HT1080 (cell line): ENCODE measurements at places on chromosomes 1 and 21.

- peak; percentile 11 for DNase-seq
Measured at GRCh38 chr1:24526940-24527542, 24.4 kb downstream of the RCAN3 start.

DNA sequence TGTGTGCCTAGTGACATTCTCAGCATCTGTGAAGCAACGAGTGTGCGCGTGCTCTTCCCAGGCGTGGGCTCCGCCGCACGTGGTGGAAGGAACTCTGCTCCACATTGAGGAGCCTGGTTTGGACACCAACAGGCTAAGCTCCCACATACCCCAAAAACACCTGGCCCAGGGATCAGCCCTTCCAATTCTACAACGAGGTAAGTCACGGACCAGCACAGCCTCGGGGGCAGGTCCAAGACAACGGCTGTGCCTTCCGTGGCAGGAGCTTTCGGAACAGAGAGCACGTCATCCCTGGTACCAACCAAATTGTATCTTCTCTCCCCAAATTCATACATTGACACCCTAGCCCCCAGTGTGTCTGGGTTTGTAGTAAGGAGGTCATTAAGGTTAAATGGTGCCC is 27.2 kb upstream of the PDE9A start:
- no peak for DNase-seq

DNA sequence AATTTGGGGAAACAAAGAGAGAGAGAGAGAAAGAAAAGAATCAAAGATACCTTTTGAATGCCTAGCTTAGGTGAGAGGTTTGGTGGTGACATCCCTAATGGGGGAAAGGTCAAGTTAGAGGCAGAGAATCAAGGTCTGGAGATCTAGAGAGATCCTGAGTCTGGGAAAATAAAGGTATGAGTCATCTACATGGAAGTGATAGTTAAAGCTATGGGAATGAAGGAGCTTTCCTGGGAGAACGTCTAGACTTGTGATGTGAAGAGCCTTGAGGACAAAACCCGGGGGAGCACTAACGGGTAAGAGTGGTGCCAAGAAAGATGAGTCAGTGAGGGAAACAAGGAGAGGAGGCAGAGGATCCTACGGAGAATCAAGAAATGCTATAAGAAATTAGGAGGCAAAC is 110.8 kb upstream of the RUNX1 start:
- peak; percentile 92 for DNase-seq

DNA sequence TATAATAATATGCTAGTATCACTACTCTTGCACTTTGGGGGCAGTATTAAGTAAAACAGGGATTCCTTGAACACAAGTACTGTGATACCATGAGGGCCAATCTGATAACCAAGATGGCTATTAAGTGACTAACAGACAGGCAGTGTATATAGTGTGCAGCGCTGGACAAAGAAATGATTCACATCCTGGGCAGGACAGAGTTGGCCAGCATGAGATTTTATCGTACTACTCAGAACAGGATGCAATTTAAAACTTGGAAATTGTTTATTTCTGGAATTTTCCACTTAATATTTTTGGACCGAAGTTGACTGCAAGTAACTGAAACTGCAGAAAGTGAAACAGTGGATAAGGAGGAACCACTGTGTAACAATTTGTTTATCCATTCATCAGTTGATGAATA is 74.6 kb downstream of the DNTTIP2 start:
- peak; percentile 92 for DNase-seq

- DNase-seq: no peak
Measured at GRCh38 chr1:201147396-201148015, 6.8 kb downstream of the TMEM9 start.

DNA sequence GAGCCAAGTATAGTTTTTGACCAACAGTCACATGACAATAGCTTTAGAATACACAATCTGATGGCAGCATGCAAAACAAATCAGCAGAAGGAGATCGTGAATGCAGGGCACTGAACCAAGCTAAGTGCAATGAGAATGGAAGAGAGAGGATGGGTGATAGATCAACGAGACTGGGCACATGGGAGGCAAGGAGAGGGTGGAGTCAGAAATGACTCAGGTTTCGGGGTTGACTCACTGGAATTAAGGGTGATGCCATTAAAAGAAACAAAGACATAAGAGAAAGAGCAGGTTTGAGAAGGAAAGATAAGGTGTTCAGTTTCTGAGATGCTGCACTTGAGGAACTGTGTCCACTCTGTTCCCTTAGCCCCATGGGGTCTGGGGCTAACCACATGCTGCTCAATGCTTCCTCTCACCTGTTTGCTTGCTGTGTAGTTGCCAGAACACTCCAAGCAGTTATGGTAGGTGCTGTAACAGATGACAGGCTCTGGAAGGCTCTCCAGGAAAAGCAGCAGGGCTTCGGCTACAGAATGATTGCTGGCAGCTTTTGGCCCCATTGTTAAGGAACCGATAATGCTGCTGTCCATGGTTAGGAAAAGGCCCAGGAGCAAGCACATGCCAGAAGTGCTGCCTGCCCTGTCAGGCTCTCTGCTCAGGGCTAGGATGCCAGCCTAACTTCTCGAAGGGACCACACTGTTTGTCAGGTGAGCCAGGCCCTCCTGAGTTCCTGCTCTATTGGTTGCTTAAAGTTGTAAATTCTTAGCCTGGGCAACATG is 6.1 kb upstream of the MTF1 start:
- peak; percentile 89 for DNase-seq

- DNase-seq: no peak
Measured at GRCh38 chr1:16294219-16295212, 57.5 kb upstream of the CPLANE2 start.

GRCh38 chr1:114427612-114428011 is 83.4 kb downstream of the TRIM33 start:
- DNase-seq: no peak

DNA sequence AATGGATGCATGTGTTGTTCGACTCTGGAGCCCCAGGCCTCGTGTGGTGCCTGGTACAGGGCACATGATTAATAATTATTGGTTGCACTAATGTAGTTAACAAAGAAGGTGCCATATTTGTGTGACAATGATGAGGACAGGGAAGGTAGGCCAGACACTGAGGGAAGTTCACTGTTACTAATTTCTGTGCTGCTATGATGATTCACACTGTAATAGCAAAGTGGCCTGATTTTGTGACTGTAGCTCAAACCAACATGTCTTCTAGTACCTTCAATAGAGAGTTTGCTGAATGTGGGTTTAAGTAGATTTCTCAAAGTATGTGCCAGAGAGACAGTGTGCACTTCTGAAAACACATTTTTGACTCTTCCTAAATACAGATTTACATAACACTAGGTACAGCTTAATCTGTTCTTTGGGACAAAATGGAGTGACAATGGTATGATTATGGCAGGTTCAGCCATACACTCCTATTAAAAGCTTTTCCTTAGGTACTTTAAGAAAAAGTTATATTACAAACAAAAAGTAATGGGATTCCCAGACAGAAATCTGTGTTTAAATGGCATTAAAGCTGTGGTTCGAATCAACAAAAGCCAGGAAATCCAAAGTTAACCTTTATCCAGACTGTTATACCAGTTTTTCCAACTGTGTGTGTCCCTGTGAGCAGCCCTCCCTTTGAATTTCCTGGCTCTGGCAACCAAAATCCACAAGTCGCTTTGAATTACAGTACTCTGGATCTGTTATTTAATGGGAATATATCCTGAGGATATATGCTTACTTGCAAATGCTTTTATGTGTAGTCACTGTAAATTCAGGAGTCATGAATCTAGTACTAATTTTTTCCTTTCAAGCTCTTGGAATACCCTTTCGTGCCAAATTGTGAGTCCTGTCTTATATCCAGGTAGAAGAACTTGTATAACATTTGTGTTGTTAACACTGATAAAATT is 277.1 kb upstream of the SGIP1 start:
- no peak for DNase-seq

DNA sequence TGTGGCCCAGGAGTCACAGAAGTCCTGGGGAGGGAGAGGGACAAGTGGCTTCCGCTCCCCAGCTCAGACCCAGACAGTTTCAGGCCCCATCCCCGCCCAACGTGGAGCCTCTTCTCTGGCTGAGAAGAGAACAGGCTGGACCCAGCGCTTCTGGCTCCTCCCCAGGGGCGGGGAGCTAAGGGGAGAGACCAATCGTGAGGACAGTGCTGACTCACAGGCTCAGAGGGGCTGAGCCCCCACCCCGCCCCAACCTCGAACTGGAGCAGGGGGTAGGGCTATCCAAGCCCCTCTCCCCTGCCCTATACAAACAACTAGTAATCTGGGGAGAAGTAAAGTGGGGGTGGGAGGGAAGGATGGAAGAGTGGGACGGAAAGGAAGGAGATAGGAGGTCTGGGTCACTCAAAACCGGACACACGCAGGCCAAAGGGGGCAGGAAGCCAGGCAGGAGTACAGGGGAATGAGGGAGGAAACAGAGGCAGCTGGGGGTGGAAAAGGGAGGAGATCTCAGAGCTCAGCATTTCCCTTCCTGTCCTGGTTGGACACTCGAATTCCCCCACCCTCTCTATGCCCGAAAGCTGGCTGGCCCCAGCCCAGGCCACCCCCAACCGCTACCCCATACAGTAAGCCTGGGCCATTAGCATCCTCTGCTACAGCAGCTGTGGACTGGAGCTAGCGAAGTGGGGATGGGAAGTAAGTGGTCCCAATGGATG is at the start of gene SHC1:
Gene SHC1 (minus strand): TSS at position 117 of the 710 bp plus-strand sequence. CDS start 221 bp downstream, outside the sequence.
- DNase-seq: peak; percentile 96

DNA sequence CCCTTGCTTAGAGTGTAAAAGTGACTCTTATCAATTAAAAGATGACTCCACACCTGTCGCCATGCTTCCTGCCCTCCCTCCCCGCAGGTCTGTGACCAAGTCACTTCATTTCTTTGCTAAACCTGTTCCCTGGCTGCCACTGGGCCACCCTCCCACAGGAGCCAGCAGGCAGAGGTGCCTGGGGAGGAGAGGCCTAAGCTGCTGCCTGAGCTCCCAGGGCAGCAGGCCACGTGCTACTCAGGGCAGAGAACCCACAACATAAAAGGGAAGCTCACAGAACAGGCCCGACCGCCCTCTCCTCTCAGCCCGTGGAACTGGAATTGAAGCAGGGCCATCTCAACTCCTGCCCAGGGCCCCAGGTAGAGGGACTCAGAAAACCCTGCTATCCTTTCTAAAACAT is 4.9 kb downstream of the C1orf198 start:
- no peak for DNase-seq

- no peak for DNase-seq
Measured at GRCh38 chr1:112386731-112387346, 9.2 kb upstream of the CTTNBP2NL start.

GRCh38 chr1:66069976-66070876 is 277.5 kb downstream of the PDE4B start:
- no peak for DNase-seq

GRCh38 chr1:67601539-67601938 is 83.5 kb upstream of the GADD45A start:
- DNase-seq: no peak

DNA sequence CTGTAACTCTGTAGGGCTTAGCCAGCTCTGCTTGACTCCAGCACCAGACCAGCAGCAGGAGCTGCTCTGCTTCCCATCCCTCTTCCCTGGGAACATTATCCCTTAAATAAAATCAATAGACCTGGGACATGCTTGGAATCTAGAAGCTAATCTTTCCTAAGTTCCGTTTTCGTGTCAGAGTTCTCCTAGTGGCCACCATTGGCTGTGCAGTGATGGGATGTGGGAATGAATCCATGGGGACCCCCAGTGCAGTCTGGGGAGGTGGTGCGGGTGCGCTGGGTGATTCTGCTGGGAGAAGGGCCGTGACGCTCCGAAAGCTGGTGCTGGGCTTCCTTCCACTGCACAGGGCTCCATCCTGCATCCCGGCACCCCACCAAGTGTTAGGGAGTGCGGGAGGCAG is 202.7 kb downstream of the CAMTA1 start:
- DNase-seq: no peak

DNA sequence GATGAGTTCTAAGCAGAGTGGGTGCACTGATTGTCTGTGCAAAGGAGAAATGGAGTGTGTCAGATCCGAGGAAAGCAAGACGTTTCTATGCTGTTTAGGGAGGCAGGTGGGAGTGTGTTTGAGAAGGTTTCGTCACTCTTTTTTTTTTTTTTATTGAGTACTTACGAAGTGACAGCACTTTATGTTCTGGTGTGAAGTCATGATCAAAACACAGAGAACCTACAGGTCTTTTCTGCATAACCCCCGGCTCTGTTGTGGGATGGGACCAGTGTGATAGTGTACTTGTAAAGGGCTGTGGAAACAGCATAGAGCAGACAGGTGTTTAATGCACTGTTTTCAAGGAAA is 26.7 kb downstream of the MIA3 start:
- no peak for DNase-seq

- no peak for DNase-seq
Measured at GRCh38 chr1:118185084-118185832, at the start of gene SPAG17. Gene SPAG17 (minus strand): TSS chr1:118185228. CDS start chr1:118185157, 71 bp downstream.

GRCh38 chr1:59484096-59484495 is 187.2 kb downstream of the FGGY start:
- peak; percentile 93 for DNase-seq

DNA sequence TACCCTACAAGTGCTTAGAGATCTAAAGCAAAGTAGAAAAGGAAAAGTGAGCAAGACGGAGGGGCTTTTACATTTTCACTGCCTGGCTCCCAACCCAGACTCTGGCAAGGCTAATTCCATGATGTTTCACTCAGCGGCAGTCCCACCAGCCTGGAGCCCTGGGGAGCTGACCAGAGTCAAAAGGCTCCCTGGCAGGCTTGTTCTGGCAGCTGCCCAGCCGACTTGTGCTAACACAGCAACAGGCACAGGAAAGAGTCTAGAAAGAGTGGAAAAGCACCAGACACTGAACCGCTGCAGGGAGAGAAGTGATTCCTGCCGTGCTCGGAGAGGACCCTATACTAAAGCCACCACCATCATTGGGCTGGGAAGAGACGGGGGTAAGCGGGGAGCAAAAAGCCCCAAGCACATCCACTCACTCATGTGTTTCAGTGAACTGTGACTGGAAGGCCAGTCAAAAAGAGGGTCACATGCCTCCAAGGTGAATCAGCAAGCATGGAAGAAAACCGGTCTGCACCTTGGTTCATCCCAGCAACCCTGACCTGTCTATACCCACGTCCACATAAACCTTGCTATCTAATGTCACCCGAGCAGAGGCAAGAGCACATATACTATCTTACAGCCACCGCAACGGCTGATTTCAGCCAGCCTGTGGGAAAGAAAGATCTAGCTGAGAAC is 8.0 kb downstream of the SMIM12 start:
- no peak for DNase-seq

- no peak for DNase-seq
Measured at GRCh38 chr1:161491472-161491871, 13.8 kb upstream of the FCGR2A start.

DNA sequence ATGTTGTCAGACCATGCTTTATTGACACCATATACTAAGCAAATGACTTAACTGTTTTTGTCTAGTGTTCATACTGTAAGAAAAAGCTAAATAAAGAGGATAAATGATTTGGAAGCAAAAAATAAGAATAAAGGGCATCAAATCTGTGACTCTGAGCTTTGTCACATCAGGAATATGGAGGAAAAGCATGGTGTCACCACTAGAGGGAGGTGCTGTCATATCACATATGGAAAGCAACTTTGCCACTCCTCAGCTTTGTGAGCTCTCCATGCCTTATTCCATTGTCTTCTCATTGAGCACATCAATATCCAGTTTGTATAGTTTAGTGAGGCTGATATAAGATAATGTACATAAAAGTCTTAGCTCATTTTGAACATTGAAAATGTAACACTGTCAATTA is 20.8 kb upstream of the GBP1 start:
- no peak for DNase-seq
